Glutamatergic neuron (in vitro differentiated cells): ENCODE measurements at places on chromosomes 5 and 9.

- DNase-seq = no peak
Measured at GRCh38 chr9:124809211-124809610, 32.3 kb downstream of the OLFML2A start.

- no peak for DNase-seq
Measured at GRCh38 chr9:114210136-114210535, 54.8 kb downstream of the COL27A1 start.

GRCh38 chr9:136791516-136792276, 552 bp downstream of the TMEM141 start:
- peak; percentile 67 for DNase-seq

GRCh38 chr5:52952483-52952882, 36.7 kb upstream of the ITGA2 start:
- no peak for DNase-seq

DNA sequence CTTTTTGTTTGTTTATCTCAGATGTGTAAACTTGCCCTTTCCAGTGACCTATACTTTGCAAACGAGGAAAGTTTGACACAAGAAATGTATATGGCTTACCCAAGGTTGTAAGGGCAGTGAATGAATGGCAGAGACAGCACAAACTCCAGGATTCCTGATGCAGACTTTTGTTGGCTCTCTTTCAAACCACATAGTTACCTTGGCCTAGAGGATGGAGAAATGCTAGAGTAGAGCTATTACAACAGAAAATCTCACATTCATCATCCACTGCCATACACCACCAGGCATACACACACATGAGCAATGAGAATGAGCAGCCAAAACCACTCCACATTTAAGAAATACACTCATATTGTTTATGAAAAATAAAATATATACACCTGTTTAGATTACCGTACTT, 387.0 kb downstream of the TLR4 start:
- no peak for DNase-seq
